ENCODE measurements at places on chromosomes 5 and 9. TPM values are rescaled to one million over a fixed set of nuclear protein-coding genes. Genes with fewer than 3 reads are reported as not detected.

GRCh38 chr9:37040508-37041127, 6.5 kb upstream of the PAX5 start:
- DNase-seq = no peak

- DNase-seq = no peak
Observed at GRCh38 chr5:158770506-158770905, 329.2 kb downstream of the EBF1 start.

DNA sequence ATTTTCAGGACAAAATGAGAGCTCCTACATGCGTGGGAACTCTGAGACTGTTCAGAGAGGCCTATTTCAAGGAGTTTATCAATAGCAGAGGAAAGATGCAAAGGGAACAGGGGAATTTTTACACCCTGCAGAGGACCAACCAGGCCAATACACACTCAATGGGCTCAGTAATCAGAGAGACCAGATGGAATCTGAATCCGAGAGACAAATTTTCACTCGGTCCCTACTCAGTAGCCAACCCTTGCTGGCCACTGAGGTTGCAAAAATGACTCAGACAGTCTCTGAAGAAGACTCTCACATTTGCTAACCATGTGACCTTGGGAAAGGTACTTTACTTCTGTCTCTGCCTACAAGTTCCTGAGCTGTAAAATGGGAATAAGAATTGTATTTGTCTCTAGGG, 479.4 kb downstream of the CDK5RAP2 start:
- DNase-seq = no peak

DNA sequence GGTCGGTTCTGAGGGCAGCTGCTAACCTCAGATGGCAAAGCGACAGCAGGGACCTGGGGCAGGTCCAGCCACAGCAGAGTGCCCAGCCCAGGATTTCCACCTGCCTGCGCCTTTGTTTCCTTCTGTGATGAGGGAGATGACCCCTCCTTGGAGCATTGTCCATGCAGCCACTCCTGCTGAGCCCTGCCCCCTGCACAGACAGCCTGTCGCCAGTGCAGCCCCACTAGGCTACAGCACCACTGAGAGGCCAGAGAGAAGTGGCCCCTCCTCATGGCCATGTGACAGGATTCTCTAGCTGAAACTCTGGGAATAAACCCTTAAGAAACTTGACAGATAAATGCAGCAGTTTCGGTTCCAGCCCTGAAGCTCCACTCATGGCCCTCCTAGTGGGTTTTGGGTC, 10.5 kb upstream of the MRNIP start:
- peak; percentile 24 for DNase-seq

GRCh38 chr9:128206916-128207910, 4.0 kb downstream of the DNM1 start:
- DNase-seq = no peak

DNA sequence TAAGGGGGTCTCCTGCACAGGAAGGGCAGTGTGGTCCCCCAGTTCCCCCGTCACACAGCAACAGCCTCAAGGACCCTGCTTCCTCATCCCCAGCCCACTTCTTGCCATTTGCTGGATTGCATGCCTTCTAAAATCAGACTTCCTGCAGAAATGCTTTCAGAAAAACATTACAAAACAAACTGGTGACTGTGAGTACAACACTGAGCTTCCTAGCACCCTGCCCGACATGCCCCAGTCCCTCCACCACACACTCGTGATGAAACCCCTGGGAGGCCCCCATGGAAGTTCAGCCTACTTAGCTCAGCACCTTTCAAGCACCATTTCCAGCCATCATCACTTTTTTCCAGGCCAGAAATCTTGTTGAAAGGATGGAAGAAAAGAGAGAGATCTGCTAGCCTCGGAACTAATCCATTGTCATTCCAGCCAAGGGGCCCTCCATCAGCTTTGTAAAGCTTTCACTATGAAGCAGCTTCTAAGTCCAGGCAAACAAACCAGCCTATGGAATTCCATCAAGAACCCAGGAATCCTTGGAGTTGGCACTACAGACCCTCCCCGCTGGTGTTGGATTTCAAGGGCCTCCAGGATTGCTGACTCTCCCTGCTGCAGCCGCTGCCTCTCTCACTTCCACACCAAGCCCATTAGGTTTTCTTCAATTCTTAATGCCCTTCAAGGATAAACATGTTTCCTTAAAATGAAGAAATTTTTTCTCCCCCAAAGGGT, 114.6 kb downstream of the C5orf15 start:
- DNase-seq = no peak

DNA sequence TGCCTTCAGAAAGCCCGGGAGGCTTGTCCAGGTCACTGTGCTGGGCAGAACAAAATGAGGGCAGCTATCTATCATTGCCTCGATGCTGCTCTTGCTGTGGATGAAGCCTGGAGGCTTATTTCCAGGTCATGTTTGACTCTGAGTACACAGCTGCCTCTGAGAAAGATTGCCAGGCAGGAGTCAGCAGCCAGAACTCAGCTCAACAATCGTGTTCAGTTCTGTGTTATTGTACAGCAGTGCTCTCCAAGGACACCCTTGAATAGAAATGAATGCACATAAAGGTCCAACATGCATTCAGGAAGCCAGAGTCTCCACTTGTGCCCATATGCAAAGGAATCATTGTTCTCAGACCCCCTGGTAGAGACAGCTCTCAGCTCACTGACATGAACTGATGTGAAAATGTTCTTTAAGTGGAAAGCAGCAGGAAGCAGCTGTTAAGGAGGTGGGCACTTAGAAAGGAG, 61.7 kb upstream of the ZFR start:
- peak; percentile 64 for DNase-seq

- no peak for DNase-seq
Observed at GRCh38 chr5:56326116-56326515, 93.0 kb upstream of the ANKRD55 start.

GRCh38 chr9:116155698-116156039, 2.1 kb downstream of the PAPPA start:
- DNase-seq = no peak

- no peak for DNase-seq
Observed at GRCh38 chr5:2355859-2356258, 395.6 kb downstream of the IRX2 start.

GRCh38 chr9:92527832-92528521, 7.8 kb downstream of the ECM2 start:
- DNase-seq = no peak

- no peak for DNase-seq
Observed at GRCh38 chr9:21251190-21251589, 11.4 kb upstream of the IFNA14 start.

DNA sequence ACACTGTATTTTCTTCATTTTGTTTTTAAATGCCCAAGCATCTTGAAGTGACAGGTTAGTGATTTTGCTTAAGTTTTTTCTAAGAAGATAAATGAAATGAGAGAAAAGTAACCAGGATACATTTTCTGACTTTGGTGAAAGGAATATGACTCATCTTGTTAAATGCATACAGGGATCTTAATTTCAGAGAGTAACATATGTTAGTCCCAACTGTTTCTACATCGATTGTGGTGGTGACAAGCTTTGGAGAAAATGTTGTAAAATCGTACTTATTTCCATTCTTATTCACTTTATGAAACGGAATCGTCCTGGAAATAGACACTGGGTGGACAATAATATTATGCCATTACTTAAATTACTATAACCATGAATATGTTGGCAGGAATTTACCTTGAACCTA, 107.5 kb downstream of the KCNN2 start:
- DNase-seq = no peak

- DNase-seq = no peak
Observed at GRCh38 chr5:176400382-176401156, 12.0 kb downstream of the HIGD2A start.

- no peak for DNase-seq
Observed at GRCh38 chr9:87869082-87869481, 13.6 kb upstream of the SPATA31E1 start.

DNA sequence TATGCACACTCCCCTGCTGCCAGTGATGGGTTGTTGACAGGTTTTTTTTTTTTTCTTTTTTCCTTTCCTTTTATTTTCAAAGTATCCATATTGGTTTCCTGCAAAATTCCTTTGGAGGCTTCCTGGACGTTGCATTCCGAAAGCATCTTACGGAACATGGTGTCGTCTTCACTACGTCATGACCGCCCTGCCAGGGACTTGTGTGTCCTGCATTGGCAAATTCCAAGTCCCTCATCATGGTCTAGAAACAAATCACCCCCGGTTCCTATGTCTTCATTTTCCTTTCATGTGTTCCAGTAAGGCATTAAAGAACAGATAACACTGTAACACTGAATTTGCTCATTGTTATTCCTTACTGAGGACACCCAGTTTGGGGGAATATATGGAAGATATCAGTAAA, 35.0 kb upstream of the ADAMTSL1 start:
- no peak for DNase-seq

- no peak for DNase-seq
Observed at GRCh38 chr5:73179730-73180129, 6.7 kb downstream of the TMEM174 start.

DNA sequence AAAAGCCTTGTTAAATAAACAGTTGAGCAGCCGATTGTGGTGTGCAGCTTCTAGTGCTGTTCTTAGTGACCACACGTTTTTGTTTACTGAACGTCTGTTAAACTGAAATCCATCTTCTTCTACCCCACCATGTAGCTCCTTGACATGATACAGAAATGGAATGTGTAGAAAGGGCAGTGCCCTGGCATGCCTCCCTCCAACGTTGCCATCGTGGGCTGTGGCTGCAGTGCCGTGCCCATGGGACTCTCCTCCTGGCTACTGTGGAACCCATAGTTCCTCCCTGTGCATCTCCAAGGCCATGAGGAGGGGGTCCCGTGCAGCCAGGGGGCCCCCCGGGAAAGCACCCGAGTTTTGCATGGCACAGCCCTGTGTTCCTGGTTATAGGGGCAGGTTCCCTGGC, 23.3 kb upstream of the TGFBI start:
- DNase-seq = no peak

The CARD19 gene
- total RNA-seq = 49.3 TPM

The SMIM32 gene
- total RNA-seq = not detected

The RFESD gene
- 1.6 TPM for total RNA-seq

The NSMF gene
- 11.6 TPM for total RNA-seq

The TSSK1B gene
- not detected for total RNA-seq

The SHISAL2B gene
- not detected for total RNA-seq

The ARHGEF28 gene
- 49.3 TPM for total RNA-seq

The SLC24A2 gene
- not detected for total RNA-seq

The MGAT1 gene
- total RNA-seq = 65.8 TPM

The FOXD4L4 gene
- under 0.01 TPM for total RNA-seq

The TTC23L gene
- total RNA-seq = under 0.01 TPM

The MIER3 gene
- total RNA-seq = 9.4 TPM

The ZFP37 gene
- 0.99 TPM for total RNA-seq

The DROSHA gene
- total RNA-seq = 43.7 TPM

The POU5F2 gene
- total RNA-seq = 0.22 TPM
